ENCODE measurements at places on chromosomes 5 and 9.

- DNase-seq: no peak
These were observed 140.6 kb upstream of the PUM3 start for GRCh38 chr9:2984491-2984890.

- DNase-seq: no peak
These were observed 117.3 kb upstream of the LPCAT1 start for GRCh38 chr5:1641041-1641440.

DNA sequence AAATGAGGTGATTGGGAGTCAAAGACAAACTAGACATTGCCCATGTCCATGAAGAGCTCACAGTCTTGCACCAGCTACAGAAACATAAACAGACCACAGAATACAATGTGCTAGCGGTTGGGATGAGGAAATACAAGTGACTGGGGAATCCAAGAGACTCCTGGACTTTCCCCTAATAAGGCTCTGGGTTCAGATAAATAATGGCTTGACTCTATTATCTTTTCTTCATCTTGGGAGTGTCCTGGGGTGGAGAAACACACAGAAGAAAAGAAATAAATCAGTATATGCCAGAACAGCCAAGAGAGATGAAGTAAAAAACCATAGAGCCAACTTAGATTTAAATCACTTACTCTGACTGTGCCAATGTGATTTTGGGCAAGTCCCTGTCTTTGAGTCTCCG, 227.8 kb downstream of the PAPPA start:
- no peak for DNase-seq

DNA sequence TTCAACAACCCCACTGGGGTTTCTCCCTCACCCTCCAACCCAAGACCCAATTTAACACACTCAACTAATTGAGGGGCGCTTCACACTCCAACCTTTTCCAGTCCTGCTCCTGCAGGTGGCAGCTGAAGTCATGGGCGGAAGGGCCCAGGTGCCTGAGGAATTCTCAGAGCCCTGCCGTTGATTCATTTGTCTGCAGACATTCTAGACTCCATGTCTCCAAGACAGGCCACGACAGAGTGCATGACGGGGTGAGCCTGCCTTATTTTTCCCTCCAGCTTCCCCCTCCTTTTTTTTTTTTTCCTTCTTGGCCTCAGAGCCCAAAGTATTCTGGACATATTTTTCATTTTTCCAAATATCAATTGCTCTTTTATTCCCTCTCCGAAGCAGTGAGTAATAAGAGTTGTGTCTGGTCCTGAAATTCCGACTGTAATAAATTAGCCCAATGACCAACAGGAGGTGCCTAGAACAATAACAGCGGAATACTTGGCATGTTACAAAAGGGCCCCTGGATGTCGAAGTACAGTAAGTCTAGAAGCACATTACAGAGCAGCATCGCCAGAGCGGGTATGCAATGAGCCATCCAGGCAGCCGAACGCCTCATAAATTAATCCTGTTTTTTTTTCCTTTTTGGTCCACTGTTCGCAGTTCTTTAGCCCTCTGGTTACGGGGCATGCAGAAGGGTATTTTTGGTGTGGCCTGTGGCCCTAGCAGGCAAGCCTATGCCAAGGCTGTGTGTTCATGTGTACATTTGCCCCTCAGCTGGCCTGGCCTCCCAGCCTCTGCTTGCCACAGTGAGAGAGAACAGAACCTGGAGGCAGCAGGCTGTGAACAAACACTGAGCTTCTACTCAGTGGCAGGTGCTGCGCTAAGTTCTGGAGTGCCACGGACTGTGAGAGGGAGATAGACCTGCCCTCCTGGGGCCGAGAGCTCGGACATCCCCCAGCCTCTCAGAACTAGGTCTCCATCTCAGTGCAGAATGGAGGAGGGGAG, 8.6 kb upstream of the SMIM23 start:
- no peak for DNase-seq

GRCh38 chr5:71457106-71457505, 1.7 kb downstream of the BDP1 start:
- no peak for DNase-seq

DNA sequence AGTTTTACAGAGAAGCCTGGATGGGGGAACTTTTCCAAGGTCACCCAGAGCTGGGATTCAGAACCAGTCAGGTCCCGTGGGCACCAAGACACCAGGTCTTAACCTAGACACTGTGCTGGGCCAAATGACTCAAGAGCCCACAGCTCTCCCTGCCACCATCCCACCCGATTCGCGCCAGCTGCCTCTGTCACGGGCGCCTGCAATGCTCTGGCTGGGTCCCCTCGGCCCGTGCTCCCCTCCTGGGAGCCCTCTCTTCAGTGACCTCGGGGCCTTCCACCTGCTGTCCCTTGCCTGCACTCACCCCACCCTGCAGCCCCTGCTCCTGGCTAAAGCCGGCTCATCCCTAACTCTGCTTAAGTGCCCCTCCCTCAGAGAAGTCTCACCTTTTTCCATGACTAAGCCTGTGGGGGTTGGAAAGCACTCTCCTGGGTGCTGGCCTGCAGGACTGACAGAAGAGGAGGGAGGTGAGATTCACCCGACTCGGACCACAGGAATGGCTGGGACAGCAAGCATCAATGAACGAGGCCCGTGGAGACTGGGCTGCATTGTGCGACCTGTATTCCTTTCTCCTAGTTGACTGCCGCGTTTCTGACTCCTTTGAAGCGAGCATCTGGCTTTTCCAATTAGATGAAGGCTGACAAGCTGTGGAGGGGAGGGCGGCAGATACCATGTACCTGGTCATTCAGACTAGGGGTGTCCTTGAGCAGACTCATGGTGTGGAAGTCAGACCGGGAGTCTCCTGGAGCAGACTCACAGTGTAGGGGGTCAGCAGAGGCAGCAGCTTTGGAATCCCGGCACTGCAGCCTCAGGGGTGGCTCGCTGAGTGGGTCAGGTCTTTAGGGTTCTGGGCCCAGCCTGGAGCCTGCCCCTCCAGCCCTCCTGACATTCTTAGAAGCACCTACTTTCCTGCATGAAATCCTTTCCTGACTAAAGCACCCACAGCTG, 5.8 kb upstream of the IL4 start:
- DNase-seq: no peak

DNA sequence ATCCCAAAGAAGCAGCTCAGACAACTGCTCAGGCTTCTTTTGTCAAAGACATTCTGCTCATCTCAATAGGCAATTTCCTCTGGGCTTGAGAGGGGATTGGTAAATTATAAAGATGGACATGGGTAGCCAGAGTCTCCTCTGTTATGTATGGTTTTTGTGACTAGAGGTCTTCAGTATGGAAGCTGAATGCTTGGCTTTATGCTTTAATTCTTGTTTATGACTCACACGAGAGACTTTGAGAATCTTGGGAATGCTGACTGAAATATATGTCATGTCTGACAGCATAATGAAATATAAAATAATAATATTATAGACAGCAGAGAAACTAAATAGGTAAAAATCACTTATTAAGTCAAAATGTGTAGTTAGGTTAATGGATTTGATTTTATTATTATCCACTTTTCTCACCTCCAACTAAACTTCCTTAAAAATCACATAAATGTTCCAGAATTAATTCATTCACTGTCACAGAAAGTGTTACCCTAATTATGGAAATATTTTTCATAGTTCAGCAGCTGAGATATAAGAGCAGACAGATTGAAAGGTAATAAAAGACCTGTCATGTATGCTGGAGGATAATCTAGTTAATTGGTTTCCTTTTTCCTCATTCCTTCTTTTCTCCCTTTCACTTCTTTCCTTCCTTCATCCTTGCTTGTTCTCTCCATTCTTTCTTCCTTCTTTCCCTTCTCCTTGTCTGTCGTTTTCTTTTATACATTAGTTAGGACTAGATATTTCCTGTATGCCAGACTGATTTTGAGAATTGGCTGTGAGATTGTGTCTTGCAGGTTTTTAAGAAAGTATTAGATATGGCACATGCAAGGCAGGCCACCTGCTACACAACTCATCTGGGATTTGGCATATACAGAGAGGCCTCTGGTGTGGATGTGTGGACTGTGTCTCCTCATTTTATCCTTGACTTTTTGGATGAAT, 1866.1 kb upstream of the NUDT12 start:
- no peak for DNase-seq

DNA sequence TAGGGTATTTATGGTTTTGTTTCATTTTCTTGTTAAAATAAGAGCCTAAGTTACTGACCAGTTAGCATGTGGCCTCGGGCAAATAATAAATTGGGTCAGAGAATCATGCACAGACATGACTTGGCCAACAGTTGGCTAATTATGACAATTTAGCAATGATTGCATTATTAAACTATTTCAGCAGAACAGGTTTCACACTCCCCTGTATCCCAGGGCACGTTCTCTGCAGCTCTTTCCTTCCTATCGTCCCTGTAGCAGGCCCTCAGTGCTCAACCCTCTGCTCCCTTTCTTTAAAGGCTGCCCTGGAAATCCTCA, 167.9 kb downstream of the TSSK1B start:
- no peak for DNase-seq

- DNase-seq: no peak
These were observed 887.1 kb downstream of the MAT2B start for GRCh38 chr5:164392531-164392930.

GRCh38 chr5:58925627-58926540, 343.0 kb downstream of the RAB3C start:
- no peak for DNase-seq

- peak; percentile 41 for DNase-seq
These were observed 39.2 kb downstream of the TLE4 start for GRCh38 chr9:79610791-79611614.

GRCh38 chr5:1672396-1672795, 127.2 kb downstream of the MRPL36 start:
- no peak for DNase-seq

DNA sequence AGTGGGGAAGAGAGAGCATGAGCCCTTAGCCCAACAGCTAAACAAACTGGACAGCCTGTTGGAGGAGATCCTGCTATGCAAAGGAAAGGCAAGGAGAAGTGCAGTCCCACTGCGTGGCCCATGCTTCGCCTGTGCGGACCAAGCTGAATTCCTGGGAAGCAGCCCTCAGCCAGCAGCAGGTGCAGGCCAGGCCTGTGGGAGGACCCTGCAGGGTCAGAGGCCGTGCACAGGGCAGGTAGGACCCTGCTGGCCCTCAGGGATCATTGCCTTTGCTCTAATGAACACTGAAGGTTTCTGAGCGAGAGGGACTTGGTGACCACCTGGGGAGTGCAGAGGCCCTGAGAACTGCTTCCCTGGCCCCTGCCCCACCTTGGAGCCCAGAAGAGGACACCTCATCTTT, 6.0 kb upstream of the SLC6A19 start:
- DNase-seq: no peak

- DNase-seq: no peak
These were observed 178.9 kb downstream of the SH3GL2 start for GRCh38 chr9:17757816-17758215.

DNA sequence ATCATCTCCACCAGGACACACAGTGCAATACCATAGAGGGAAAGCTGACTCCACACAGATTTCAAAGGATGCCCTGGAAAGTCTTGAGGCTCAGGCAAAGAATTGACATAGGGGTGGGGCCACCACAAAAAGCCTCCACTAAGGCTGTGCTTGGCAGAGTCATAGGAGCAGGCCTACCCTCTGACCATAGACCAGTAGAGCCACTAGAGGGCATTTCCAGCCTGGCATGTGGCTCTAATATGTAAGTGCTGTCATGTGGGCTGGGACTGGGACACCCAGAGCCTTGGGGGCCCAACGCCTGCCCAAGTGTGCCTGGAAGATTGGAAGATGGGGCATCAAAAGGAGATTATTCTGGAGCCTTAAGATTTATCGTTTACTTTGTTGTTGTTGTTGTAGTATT, 726.0 kb downstream of the DNAH5 start:
- DNase-seq: no peak

DNA sequence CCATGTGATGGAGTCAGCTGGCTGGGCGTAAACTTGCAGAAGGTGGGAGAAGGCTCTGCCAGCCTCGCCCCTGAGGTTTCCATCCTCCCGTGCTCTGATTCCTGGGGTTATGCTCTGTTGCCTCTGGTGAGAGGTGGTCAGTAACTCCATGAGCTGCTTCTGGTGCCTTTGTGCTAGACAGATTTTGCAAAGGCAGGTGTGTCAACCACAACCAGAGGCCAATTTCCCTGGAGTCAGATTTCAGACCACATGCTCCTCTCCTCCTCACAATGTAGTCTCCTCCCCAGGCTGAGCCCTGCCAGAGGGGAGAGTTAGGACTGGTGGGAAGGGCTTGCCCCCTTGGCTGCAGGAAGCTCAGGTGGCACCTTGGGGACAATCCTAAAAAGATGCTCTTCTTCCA, 38.8 kb upstream of the TENT4A start:
- no peak for DNase-seq

- DNase-seq: no peak
These were observed 43.8 kb downstream of the ICE1 start for GRCh38 chr5:5466227-5466626.

GRCh38 chr5:61182449-61182848, 20.2 kb upstream of the SMIM15 start:
- DNase-seq: no peak

DNA sequence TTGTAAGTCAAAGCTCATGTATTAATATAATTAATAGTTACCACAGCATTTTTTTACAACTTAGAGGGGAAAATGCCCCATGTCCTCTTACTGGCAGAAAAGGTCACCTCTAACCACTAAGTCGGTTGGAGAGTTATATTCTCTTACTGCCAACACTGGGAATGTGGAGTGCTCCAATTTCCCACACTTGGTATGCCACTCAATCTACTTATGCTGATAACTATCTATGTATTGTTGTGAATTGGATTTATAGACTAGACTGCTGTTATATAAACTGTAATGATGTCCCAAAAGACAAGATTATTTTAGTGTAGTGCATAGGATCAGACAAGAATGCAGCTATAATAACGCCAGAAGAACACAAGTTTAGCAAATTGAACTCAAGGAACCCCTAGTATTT, 2385.2 kb upstream of the C9orf72 start:
- DNase-seq: no peak

DNA sequence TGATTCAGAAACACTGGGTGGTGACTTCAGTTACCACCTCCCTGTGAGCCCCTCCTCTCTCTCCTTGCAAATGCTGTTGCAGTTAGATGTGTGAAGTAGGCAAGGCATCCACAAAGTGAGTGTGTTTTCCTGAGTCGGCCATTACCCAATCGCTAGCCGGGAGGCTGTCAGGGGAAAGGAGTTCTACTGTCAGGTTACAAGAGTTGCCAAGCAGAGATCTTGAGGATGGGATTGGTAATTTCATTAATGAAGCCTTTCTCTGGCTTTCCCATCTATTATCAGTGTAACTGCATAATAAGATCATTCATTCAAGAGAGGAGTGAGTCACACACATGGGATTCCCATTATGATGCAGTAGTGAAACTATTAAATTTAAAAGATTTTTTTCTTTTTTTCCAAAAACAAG, 106.9 kb downstream of the GLDC start:
- DNase-seq: no peak

DNA sequence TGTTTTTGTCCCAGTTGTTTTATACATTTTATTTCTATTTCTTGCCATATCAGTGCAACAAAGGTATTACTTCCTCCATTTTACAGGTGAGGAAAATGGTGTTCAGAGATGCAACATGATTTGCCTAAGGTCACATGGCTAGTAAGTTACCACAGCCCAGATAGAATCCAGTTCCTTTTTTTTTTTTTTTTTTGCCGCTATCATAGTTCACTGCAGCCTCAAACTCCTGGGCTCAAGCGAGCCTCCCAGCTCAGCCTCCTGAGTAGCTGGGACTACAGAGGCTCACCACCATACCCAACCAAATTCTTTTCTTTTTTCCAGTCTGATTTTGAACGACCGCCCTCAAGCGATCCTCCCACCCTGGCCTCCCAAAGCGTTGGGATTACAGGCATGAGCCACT, 480 bp upstream of the CCDC69 start:
- DNase-seq: peak; percentile 33

Measured in hematopoietic multipotent progenitor cell treated with erythropoietin and hydrocortisone succinate and interleukin-3 and kit ligand, for 8 days (in vitro differentiated cells).